CD4-positive, alpha-beta T cell treated with Interferon gamma for 1 hour (primary cell): ENCODE measurements at places on chromosomes 7 and 10.

- DNase-seq = no peak
Observed at GRCh38 chr7:157895520-157896375, 558.9 kb downstream of the DNAJB6 start.

GRCh38 chr7:157687158-157687557 lies 350.4 kb downstream of the DNAJB6 start:
- DNase-seq = no peak

DNA sequence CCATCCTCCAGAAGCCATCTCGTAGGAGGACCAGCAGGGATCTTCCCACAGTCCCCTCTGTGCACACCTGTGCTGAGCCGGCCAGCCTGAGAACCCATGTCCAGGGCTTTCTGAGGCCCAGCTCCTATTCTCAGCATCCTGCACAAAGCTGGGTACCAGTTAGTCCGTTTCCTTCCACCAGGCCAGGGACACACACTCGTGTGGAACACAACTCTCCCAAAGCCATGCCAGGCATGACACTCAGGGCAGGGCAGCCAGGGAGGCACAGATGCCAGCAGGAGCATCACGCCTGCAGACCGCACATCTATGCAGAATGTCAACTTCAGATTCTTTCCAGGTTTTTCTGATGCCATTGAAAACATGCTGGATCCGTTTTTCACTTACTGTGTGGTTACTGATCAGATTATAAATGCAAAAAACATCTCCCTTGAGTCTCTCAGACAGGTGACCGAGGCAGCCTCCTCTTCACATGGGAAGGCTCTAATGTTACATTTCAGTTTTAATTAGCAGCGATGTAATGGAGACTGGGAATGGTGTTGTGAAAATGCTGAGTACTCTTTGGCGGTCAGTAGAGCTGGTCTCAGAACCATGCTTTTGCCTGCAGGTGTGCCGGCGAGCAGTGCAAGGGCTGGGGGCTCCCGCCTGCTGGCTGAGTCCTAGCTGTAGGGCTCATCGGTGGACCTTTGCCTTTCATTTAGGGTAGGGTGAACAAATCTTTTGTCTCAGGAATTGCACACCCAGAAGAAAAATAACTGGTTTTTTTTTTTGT lies 3.3 kb upstream of the SUN1 start:
- DNase-seq = no peak

DNA sequence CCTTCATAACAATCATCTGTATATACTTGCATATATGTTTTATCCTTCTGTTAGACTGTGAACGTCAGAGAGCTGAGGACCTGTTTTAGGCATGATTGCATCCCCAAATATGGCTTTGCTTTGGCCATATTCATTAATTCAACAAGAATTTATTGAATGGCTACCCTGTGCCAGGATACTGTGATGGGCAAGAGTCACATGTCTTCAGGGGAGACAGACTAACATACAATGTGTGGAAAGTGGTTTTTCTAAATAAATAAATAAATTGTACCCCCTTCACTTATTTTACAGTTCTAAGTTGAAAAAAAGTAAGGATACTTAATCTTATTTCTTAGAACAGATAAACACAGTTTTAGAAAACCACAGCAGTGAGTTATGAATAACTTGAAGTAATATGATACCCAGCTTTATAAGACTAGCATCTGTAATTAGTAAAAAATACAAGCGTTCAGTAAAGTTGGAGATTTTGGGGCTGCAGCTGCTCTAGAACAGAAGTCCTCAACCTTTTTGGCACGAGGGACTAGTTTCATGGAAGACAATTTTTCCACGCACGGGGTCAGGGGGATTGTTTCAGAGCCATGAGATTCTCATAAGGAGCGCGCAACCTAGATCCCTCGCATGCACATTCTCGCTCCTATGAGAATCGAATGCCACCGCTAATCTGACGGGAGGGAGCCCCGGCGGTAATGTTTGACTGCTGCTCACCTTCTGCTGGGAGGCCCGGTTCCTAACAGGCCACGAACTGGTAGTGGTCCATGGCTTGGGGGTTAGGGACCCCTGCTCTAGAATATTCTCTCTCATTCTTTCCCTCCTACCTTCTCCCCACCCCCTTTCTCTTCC lies 89.4 kb upstream of the MTPN start:
- DNase-seq = no peak

DNA sequence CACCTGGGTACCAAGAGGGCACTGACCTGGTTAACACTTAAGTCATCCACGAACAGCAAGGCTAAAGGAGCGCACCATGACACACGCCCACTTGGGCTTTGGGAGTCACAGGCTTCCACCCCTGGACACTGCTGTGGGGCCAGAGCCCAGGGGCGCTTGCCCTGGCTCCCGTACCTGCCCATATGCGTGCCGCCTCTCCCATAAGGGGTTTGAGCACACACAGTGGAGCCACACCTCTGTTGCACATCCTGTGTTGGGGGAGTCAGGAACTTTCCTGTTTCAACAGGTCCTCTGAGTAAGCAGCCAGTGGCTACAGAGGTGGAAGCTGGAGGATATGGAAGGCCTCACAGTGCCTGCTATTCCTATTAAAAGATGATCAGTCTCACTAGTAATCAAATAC lies 152.0 kb downstream of the REEP3 start:
- DNase-seq = no peak
